Large intestine (tissue), 12 donors: ENCODE measurements at places on chromosomes 5 and 9. TPM values are rescaled to one million over a fixed set of nuclear protein-coding genes. Genes with fewer than 3 reads are reported as not detected.

The APBA1 gene
- polyA plus RNA-seq, result 7.4 TPM

The CRHBP gene
- 0.76 TPM for polyA plus RNA-seq

The CCDC171 gene
- polyA plus RNA-seq, result 3.7 TPM

The PCDHB4 gene
- polyA plus RNA-seq, result 1.6 TPM

The F12 gene
- 1.0 TPM for polyA plus RNA-seq

The GOLPH3 gene
- polyA plus RNA-seq, result 85.5 TPM

The CBY3 gene
- 1.2 TPM for polyA plus RNA-seq

The SPINK5 gene
- 0.70 TPM for polyA plus RNA-seq

The SVEP1 gene
- polyA plus RNA-seq, result 8.7 TPM

The C9 gene
- 0.04 TPM for polyA plus RNA-seq

The MARCOL gene
- polyA plus RNA-seq, result not detected

The GRAMD2B gene
- polyA plus RNA-seq, result 54.2 TPM

GRCh38 chr5:77413049-77413448 is 79.1 kb downstream of the WDR41 start:
- DNase-seq, result no peak

DNA sequence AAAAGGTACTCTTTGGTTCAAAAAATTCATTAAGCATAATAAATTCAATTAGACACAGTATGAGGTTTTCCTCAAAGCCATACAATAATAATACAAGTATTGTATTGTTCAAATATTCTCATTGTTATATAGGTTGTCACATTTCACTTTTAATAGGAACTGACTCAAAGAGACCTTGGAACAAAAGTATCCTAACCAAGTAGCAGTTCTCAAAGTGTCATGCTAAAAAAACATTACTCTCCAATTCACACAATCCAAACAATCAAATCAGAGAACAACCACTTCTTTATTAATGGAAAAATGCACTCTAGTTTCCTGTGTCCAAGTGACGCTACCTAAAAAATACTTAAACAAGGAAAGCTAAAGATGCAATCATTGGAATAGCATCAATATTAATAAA is 115.4 kb downstream of the DENND1A start:
- DNase-seq, result no peak

DNA sequence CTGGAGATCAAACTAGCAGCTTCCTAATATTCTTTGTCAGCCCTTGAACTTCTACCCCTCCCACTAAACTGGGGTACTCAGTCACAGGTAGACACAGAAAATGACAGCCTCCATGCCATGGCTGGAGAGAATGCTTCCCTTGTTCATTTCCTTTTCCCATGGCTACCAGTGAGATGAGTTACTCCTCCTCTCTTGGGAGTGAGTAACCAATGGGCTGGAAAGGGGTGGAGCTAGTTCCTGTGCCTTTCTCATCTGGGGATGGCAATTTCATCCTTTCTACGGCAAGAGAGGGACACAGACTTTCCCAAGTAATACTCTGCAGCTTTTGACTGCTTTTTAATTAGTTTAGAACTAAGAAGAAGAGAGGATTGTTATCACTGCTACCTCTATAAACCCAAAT is 1045.6 kb upstream of the WWC1 start:
- DNase-seq, result no peak

DNA sequence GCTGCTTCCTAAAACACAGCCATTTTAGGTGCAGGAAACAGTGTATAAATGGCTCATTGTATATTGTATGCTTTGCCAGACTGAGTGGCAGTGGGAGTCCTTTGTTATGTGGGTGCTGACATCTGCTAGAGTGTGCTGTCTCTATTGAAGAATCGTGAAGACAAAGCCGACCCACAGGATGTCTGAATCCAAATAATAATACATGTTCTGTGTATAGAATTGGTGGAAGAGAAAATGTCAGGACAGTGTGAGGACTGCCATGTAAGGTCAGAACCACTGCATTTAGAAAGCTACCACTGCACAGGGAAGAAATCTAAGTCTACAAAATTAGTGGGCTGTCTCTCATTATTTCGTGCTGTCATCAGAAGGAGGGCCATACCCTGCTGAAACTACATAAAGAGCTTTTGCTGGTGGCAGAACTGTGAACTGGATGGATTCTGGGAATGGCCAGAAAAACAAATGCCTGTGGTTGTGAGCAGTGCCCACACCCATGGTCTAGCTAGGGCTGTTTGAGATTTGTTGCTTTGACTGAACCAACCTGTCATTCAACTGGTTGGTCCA is 2.5 kb downstream of the IL7R start:
- no peak for DNase-seq

DNA sequence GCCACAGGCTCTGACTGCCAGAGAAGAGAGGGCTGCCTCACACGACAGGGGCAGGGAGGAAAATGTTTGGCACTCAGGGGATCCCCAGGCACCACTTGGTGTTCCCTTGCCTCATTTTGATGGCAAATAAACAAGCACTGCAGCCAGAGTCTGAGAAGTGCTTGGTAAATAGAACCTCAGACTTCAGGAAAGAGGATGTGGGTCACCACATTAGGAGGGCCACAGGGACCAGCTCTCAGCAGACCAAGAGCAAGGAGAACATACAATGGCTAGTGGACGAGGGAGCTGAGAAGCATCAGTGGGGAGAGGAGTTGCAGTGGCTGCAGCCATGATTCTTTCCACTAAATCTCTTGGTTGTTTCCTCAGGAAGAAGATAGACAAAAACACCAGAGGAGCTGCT is 413.9 kb downstream of the GADD45G start:
- no peak for DNase-seq

DNA sequence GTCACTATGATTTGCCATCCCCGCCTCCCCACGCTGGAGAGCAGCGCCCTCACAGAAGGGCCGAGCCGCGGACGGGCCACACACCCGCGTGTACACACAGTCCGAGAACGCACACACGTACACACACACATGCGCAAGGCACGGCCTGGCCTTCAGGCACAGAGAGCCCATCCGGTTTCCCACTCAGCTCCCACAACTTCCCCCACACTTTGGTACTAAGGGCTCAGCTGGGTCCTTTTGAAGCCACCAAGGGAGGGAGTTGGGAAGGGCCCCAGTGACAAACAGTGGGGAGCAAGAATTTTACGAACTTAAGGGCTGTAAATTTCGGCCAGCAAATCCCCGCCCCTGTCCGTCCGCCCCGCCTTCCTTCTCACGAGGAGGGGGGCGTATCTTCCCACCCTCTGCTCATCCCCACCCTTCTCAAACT is 133.3 kb upstream of the HAND1 start:
- DNase-seq, result no peak

DNA sequence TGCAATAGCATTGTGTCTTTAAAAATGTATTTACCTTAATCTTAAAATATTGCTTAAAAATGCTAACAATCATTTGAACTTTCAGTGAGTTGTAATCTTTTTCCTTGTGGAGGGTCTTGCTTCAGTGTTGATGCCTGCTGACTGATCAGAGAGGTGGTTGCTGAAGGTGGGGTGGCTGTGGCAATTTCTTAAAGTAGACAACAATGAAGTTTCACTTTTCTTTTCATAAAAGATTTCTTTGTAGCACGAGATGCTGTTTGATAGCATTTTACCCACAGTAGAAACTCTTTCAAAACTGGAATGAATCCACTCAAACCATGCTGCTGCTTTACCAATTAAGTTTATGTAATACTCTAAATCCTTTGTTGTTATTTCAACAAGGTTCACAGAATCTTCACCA is 50.8 kb downstream of the NR3C1 start:
- no peak for DNase-seq

- DNase-seq, result no peak
Measured at GRCh38 chr9:70490478-70490877, 76.0 kb upstream of the KLF9 start.

DNA sequence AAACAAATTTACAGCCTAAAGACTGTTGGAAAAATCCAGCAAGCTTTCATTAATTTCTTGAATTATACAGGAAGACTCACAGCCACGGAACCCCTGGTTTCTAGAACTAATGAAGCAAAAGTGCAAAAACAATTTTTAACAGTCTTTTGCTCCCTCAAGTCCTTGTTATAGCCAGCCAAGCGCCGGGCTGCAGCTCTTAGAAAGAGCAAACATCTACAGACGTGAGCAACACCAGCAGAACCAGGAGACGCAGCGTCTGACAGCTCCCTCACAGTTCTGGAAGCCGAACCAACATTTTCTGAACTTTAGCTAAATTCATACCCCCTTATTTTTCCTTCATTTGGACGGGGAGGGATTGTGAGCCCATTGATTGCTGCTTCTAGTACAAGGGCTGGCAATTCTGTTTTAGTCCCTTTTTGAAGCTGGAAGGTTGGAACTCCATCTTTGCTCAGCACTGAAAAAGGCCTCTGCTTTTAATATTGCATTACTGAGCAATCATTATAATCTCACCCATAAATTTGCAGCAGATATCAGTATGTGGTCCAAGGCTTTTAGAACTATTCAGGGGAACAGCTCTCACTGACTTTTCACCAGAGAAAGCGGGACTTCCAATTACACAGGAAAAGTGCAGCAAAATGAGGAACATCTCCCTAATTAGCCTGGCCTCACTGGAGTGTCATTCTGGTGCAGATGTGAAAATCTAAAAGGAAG is 45.8 kb downstream of the AK8 start:
- no peak for DNase-seq

- no peak for DNase-seq
Measured at GRCh38 chr5:170316937-170317336, 19.4 kb upstream of the LCP2 start.

DNA sequence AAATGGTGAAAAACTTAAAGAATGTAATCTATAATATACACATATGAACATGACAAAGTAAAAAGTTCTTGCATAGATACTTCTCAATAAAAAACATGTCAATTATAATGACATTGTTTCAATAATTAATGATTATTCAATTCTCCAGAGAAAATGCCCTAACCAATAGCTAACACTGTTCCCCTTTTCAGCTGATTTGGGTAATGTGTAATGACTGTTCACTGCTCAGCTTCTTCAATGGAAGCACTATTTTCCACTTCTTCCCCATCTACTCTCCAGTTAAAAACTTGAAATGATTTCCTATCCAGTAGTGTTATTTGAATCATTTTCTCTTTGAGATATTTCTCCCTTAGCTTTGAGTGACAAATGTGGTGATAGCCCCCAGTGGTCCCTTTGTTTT is 62.3 kb downstream of the CEP120 start:
- DNase-seq, result no peak

DNA sequence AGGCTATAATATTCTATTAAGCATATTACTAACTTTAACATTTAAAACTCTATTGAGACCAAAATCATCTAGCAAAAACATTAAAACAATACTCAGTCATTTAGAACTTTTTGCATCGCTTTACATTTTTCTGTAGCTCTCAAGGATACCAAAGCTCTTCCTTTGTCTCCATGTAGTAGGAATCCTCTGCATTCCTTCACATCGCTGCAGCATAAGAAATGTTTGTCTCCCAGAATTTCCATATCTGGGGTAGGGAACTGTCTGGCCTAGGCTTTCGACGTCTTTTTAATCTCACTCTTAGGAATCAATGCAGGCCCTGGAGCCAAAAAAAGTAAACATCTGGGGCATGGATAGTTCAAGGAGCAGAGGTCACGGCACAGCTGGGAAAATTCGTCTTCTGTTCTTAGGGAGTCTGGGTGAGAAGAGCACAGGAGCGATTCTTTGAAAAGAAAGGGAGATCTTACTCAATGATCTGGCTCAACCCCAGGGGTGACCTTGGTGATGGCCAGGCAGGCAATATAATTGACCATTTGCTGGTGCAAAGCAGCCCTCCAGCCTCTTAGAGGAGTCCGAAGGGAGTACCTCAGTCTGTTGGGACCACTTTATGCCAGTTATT is 23.2 kb upstream of the RAI14 start:
- no peak for DNase-seq

GRCh38 chr9:25396828-25397227 is 281.4 kb downstream of the TUSC1 start:
- no peak for DNase-seq

DNA sequence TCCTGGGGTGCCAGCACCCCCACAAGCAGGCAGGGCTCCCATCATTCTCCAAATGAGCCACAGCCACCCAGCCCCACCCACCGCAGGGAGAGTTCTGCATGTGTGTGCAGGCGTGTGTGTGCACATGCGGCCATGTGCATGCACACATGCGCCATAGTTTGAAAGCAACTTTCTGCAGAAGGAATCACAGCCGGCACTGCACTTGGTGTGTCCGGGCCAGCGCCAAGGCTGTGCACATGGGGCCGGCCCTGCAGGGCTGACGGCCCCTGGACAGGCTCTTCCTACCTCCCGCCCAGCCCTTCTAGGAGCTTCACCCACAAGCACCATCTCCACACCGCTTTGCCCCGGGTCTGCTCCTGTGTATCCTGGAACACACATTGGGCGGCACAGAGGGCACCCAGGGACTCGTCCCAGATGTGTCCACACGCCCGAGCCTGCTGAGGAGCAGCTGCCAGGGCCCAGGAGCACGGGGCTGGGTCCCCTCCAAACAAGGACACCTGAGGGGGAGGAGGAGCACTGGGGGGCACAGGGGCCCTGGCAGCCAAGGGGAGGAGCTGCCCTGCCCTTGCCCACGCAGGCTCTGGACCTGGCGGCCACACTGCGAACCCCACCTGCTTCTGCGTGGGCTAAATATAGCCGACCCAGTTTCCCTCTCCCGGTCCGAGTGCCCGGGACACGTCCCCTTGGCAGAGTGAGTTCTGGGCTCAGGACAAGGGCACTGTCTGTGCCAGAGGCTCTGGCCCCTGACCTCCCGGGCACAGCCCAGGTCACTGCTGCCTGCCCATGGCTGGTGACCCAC is 19.1 kb downstream of the TPPP start:
- DNase-seq, result no peak

DNA sequence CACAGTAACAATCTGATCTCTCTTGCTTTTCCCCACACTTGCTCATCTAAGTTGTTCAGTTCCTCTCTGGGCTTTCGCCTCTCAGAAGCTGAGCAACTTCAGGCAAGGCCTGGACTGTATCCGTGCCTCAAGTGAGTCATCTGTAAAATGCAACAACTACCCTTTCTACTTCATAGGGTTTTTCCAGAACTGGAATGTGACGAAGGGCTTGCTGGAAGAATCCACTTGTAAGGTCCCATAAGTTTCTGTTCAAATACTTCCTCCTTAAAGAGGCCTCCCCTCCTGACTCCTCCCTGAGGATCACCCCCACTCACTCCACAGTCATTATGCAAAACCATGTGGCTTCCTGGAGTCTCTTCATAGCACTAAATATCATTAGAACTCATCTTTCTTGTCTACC is 17.5 kb upstream of the INSYN2B start:
- DNase-seq, result no peak

DNA sequence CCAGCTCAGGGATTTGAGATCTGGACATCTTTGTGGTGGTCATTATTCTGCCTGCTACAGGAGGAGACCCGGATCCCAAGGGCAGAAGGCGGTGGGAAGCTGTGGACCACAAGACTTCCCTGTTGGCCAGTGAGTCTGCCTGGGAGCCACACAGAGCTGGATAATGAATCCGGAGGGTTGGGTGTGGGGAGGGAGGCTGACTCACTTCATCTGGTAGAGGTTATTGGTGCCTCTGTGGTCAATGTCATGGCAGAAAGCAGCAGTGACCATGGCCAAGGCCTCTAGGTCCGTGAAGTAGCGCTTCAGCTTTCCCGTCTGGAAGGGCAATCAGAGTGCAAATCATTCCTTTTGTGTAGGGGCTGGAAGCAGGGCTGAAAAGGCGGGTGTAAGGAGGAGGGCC is 58.5 kb downstream of the PDE6A start:
- DNase-seq, result no peak

- no peak for DNase-seq
Measured at GRCh38 chr9:100718717-100719116, 140.8 kb downstream of the CAVIN4 start.
